NCI-H1092 treated with DMSO at 0.1 percent for 48 hours (cell line): ENCODE measurements at places on chromosomes 7 and 10.

- no peak for DNase-seq
Observed at GRCh38 chr10:15789793-15790525, 70.2 kb upstream of the ITGA8 start.

DNA sequence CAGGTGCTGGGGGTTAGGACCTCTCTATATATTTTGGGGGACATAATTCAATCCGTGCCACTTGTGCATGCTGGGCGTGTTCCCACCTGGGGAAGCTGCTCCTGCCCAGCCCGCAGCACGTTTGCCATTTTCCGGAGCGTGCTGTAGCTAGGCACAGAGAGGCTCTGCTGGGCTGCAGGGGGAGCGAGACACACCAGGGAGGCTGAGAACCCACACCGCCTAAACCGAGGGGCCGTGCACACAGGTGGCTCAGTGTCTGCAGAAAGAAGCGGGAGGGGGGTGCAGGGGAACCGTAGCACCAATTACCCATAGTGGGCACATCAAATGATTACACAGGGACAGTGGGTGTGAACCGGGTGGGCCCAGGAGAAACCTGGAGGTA lies 27.0 kb downstream of the PRKAG2 start:
- no peak for DNase-seq

DNA sequence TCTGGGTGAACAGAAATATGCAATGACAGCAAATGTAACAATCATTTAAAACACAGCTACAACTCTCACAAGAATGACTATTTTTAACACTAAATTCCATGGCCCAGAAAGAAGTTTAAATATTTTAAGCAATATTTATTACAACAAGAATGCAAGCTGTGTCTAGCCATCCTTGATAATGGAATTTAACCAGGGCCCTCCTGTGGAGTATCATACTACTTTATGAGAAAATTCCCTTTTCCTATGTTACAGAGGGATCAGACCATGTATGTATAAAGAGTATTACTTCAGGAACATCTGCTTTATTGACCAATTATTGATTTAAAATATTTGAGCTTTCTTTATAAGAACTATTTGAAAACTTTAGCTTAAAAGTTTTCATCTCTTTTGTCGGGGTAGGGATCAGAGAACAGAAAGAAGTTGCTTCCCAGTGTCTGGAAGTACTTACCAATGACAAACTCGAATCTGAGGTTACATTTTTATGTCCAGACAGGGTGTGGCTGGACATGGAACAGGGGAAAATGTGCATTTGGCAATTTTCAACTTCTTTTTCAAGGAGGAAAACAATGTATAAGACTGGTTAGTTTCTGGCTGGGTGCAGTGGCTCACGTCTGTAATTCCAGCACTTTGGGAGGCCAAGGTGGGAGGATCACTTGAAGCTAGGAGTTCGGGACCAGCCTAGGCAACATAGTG lies 48.3 kb upstream of the NRBF2 start:
- no peak for DNase-seq

DNA sequence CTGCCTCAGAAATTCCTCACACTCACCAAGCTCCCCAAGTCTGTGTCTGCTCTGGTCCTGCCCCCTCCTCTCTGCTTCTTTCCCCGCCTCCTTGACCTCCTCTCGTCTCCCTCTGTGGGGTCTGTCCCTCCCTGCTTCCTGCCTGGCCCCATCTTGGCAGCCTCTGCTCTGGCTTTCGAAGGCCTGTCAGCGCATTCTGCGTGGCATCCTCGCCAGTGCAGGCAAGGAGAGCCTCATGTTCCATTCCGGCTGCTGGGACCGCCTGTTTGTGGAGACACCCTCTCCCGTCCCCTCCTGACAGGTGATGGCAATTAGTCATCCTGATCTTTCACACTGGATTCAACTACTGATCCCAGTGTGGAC lies 51.7 kb upstream of the COL13A1 start:
- DNase-seq: no peak

DNA sequence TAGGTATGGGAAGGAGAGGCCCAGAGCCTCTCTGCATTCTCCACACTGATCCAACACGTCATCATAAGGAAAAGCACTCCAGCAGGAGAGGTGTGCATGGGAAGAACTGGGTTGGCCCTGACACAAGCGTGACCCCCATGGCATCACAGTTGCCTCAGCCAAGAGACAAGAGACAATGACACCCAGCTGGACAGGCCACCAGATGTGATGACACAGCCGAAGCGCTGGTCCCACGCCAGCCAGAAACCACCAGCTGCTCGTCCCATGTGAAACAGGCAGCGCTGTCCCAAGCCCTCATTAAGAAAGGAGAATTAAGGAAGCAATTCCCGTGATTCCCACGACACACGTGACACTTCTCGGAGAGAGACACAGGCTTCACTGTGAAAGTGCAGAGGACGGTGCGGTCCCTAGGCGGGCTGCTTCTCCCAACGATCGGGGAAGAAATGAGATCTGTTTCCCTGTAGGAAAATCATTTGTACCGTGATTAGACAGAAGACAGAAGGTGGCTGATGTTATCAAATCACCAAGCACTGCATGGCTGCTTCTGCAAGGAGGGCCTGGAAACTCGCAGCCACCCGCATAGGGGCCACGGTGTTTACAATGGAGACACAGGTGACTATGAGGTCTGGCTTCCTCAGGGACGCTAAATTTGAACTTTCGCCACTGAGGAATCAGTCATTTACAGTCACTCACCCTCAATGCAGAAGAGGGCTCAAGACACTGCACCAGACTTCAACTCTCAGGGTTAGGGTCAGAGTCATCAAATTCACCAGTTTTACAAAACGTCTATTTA lies 74.5 kb downstream of the DIP2C start:
- no peak for DNase-seq

GRCh38 chr10:118459642-118460193 lies 117.6 kb upstream of the FAM204A start:
- peak; percentile 74 for DNase-seq

GRCh38 chr7:114574384-114574783 lies 159.8 kb downstream of the FOXP2 start:
- no peak for DNase-seq

DNA sequence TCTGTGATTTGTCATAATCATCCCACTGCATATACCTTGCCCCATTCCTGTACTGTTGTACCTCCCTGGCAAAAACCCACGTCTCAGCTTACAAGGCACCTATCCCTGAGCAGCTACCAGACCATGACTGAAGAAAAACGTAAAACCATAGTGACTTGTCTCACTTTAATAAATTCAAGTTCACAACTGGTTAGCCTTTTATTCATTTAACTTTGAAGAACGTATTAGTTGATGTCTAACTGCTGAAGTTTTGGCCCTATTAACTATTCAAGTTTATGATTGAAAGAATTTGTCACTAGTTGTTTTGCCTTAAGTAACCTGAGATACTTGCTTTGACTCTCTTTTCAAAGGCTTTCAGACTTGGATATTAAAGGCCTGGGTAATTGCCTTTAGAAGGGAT lies 59.7 kb downstream of the GALNT11 start:
- no peak for DNase-seq

GRCh38 chr7:154373956-154374355 lies 321.8 kb downstream of the DPP6 start:
- DNase-seq: no peak

GRCh38 chr10:88523739-88524400 lies 59.2 kb downstream of the RNLS start:
- DNase-seq: no peak

DNA sequence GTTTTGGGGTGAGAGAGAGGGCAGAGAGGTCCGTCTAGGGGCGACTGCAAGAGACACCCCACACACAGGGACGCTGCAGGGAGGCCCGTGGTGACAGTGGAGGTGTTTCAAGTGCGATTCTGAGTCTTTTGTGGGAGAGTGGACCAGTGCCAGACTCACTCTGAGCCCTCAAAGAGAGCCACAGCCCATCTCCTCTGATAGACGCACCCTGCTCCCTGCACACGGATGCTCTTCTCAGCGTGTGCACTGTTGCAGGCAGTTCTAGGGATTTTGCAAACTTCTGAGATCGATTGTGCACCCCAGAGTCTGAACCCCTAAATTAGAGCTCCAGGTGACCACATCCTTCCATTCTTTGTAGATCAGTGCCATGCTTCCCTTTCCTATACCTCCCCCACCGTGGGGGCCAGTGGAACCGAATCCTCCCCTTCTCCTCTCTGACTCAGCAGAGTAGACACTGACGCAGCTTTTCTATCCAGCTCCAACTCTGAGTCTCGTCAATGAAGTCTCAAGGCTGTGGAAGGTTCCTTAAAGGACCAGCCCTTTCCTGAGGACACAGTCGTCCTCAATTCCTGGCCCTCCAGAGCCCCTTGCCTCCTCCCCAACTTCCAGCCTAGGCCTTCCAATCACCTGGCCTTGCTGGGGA lies 83.8 kb downstream of the TMEM130 start:
- DNase-seq: no peak

DNA sequence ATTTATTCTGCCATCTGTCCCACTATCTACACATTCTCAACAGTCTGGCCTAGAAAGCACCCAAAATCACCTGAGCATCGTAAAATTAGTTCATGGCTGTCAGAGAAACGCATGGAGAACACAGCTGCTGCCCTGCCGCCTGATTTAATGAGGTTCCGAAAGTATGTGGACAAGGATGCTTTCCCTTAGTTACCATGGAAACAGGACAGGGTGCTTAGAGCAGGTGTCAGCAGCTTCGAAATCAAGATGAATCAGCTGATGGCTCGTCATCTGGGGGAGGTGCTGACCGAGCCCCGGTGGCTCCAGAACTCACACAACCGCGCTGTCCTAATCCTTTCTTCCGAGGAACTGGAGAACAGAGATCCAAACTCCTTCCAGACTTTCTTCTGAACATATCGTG lies 151.5 kb downstream of the TEX36 start:
- DNase-seq: peak; percentile 53

GRCh38 chr10:29600821-29601220 lies 34.0 kb downstream of the SVIL start:
- no peak for DNase-seq

DNA sequence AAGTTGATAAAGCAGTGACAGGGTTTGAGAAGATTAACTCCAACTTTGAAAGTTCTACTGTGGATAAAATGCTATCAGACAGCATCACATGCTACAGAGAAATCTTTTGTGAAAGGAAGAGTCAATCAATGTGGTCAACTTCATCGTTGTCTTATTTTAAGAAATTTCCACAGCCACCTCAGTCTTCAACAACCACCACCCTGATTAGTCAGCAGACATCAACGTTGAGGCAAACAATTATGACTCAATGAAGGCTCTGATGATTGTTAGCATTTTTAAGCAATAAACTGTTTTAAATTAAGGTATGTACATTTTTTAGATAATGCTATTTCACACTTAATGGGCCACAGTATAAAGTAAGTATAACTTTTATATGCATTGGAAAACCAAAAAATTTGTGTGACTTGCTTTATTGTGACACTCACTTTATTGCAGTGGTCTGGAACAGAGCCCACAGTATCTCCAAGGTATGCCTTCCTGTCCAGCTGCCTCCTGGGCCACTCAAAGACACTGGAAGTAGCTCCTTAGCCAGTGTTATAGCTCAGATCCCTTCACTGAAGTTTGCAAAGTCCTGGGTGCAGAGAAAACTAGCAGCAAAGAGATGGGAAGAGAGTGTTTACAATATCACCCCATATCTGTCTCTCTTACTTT lies 293.1 kb downstream of the ARHGAP12 start:
- DNase-seq: no peak

- no peak for DNase-seq
Observed at GRCh38 chr10:500876-501275, 188.6 kb downstream of the DIP2C start.

GRCh38 chr7:80047032-80047431 lies 87.6 kb upstream of the GNAI1 start:
- peak; percentile 60 for DNase-seq

GRCh38 chr10:113648478-113648877 lies 15.4 kb downstream of the NRAP start:
- no peak for DNase-seq

GRCh38 chr7:83852136-83852535 lies 203.2 kb upstream of the SEMA3E start:
- DNase-seq: no peak

DNA sequence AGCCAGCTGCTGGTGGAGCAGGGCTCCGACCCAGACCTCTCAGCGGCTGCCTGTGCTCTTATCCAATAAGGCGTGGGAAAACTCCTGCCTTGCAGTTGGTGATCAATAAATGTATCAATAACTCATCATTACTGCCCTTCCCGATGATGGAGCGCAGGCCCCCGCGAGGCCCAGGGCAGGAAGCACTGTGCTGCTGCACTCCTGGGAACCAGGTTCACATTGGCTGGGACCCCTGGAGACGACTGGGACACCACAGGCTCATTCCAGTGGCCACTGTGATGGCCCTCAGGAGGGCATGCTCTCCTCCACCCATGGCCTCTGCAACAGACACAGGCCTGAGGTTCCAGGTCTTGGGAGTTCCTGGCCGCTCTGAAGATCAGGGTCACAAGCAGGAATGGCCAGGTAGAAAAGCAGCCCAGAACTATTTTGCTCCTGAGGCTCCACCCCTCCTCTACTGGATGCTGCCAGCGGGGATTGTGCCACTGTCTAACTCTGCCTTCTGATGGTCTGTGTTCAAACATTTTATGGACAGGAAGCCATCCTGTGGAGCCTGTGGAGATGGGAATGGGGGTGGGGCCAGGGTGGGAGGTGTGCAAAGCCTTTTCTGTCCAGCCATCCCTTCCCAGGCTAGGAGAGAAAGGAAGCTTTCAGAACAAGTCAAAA lies 287.4 kb upstream of the ZMIZ1 start:
- DNase-seq: no peak

GRCh38 chr10:52261362-52261761 lies 52.7 kb upstream of the DKK1 start:
- DNase-seq: no peak

GRCh38 chr7:132455378-132455777 lies 120.9 kb downstream of the PLXNA4 start:
- peak; percentile 15 for DNase-seq

GRCh38 chr7:104838537-104839299 lies 175.3 kb upstream of the KMT2E start:
- no peak for DNase-seq

- DNase-seq: no peak
Observed at GRCh38 chr7:51325908-51326307, 9.3 kb upstream of the COBL start.

- DNase-seq: no peak
Observed at GRCh38 chr7:40793132-40793531, 658.3 kb downstream of the SUGCT start.

DNA sequence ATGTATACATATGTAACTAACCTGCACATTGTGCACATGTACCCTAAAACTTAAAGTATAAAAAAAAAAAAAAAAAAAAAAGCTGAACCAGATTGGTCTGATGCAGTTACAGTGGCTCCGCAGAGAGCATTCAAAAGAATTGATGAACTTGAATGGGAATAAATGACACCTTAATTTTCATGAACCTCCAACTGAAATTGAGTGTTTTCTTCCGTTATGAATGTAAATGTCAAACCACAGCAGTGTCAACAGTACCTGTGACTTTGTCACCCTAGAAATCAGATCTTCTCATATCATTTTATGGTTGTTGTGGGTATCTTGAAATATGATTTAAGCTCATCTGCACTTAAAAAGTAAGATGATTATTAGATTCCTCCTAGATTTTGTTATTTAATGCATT lies 32.7 kb upstream of the SRGN start:
- DNase-seq: no peak

GRCh38 chr7:119905495-119905894 lies 367.5 kb upstream of the KCND2 start:
- DNase-seq: no peak

GRCh38 chr7:43628431-43628830 lies 45.5 kb downstream of the STK17A start:
- DNase-seq: no peak

- DNase-seq: no peak
Observed at GRCh38 chr10:71492872-71493271, 96.2 kb downstream of the CDH23 start.
